ENCODE measurements at places on chromosomes 13 and 19.

DNA sequence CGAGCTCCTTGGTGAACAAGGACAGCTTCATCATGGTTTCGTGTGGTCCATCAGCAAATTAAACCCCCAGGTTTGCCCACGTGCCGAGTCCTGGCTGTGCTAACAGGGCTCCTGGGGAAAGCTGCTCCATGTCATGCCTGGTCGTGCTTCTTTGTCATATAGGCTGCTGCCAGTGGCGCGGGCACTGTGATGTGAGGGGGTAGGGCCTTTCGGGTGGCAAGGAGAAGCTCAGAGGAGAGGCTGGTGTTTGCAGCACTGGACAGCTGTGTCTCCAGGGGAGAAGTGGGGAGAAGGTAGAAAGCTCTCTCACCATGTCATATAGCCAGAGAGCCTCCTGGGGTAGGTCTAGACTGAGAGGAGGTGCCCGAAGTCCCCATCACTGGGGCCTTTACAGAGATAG is 13.3 kb downstream of the VSTM2B start:
- no peak for DNase-seq

DNA sequence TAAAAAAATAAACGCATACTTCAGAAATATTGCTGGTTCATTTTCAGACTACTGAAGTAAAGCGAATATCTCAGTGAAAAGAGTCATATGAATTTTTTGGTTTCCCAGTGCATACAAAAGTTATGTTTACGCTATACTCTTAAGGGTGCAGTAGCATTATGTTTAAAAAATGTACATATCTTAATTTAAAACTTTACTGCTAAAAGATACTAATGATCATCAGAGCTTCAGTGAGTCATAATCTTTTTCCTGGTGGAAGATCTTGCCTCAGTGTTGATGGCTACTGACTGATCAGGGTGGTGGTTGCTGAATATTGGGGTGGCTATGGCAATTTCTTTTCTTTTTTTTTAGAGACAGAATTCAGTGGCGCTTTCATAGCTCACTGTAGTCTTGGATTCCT is 48.9 kb downstream of the NDFIP2 start:
- no peak for DNase-seq

GRCh38 chr13:77860507-77860981 is 58.1 kb downstream of the EDNRB start:
- no peak for DNase-seq

GRCh38 chr19:54644056-54644455 is 13.8 kb downstream of the LILRB1 start:
- DNase-seq: no peak

DNA sequence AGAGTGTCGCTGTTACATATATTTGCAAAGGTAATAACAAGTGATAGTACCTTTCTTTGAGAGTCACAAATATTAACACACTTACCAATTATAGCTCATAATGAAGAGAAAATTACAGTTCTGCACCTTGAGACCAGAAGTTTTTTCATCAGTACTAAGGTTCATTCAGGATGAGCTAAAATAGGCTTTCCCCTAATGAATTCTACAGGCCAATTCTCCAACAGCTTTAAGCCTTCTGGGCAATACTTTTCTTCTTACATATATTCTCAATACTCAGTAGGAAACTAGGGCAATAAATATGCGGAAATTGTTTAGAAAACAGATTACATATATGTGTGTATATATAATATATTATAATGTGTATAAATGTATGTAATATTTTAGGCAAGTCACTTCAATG is 2672.8 kb upstream of the PCDH20 start:
- no peak for DNase-seq
